Stimulated activated CD8-positive, alpha-beta memory T cell treated with anti-CD3 and anti-CD28 coated beads, Interleukin-7, amount 100 ng/mL, for 1 hour (primary cell): ENCODE measurements at places on chromosomes 1 and 21.

GRCh38 chr21:28150778-28151177, 841.9 kb downstream of the LTN1 start:
- DNase-seq = no peak

DNA sequence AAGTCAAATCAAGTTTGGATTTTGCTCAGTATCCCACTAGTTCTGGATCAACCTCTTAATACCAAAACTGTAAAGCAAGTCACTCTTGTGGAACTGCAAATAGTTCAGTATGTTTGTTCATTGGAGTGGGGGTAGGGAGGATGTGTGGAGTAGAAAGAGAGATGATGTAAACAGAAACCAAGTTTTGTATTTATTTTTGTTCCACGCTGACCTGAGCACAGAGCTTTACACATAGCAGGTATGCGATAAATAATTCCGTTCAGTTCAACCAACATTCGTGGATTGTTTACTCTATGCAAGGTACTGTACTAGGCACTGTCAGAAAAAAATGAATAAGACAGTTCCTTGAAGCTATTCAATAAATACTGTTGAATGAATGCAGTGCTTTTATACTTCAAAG, 4.5 kb upstream of the ZNF644 start:
- no peak for DNase-seq

DNA sequence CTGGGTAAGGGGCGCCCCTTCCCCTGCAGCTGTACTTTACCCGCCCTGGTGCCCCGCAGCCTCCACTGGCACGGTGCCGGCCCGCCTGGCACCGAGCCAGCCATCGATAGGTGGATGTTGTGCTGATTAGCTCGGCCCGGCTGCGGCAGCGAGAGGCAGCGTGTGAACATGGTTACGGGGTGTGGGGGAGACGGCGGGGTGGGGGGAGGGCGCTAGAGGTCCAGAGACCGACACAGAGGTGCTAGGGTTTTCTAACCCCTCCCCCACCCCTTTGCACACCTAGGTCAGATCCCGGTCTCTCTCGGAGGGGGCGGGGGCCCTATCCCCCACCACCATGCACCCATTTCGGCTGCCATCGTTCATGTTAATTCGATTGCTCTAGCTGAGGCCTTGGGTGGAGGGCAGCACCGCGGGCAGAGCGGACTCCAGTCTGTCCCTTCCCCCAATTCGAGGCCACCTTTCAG, 6.7 kb downstream of the EFNA4 start:
- no peak for DNase-seq

- no peak for DNase-seq
These were observed 81.3 kb downstream of the RGL1 start for GRCh38 chr1:183886083-183886828.

DNA sequence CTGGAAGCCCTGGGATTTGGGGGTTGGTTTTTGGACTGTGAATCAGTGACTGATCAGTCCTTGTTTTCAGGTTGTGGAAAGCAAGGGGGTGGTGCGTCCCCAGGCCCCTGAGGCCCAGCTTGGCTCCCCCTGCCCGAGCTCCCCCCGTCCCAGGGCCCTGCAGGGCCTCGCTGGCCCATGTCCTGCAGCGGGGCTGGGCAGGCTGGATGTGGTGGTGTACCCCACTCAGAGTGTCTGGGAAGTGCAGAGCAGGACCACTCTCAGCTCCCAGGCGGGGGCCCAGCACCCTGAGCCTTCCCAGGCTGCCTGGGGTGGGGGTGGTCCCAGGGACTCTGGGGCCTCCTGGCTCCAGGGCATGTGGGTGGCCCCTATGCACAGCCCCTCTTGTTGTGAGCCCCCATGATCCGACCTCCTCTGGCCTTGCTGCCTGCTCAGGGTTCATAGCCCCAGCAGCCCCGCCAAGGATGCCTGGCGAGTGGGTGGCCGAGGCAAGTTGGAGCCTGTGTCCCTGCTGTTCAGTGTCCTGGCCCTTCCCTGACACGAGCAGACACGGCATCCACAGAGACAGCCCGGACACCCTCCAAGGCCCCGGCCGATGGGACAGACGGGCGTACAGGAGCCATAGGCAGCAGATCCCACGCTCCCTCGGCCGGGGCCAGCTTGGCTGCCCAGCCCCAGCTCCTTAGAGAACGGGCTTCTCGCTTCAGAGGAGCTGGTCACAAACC, 37.9 kb downstream of the SLX9 start:
- DNase-seq = no peak

GRCh38 chr1:165476776-165477175, 31.9 kb upstream of the RXRG start:
- DNase-seq = no peak

DNA sequence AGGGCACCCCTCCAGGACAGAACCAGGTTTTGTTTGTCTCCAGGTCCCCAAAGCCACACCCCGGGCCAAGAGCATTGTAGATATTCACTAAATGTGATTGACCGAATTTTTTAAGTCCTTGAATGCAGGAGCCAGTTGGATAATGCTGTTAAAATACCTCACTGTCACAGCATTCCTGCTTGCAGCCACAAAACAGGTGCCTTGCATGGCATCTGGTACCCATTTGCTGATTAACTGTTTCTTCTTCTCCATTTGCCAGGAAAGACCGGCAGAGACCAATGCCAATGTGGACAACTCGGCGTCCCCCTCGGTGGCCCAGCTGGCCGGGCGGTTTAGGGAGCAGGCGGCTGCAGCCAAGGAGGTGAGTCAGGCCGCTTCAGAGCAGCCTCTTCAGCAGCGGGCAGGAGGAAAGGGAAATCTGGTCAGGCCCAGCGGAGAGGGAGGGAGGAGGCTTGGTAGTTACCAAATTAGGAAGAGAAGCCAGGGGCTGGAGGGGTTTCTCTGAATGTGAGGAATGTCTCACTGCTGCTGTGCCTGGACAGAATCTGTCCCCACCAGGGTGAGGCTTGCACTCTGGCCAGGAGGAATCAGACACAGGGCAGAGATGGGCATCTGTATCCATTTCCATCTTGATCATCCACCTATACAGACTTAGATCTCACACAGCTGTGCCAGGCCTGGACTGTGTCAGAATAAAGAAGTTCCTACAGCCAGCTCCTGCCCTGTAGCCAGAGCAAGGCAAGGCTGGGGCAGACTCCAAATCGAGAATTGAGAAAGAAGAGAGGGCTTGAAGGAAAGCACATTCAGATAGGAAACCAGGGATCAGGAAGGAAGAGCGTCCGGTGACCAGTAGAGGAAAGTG, 37.9 kb upstream of the MPZL1 start:
- no peak for DNase-seq

GRCh38 chr1:37325010-37325409, 149.4 kb upstream of the ZC3H12A start:
- no peak for DNase-seq

DNA sequence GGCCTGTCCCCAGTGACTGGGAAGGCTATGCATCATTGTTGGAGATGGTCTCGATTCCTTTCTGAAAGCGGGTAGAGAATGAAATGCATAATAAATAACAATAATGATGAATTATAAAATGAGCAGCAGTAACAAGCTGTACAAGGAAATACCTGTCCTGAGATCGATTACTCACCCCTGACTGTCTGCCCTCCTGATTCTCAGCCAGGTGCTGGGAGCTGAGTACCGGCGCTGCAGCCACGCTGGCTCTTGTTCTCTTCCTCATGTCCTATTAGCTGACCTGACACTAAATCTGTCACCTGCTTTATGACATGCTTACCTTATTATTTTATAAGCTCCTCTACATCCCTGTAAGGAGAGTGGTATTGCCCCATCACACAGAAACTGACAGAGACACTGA, 3.4 kb downstream of the AGPAT3 start:
- DNase-seq = no peak

DNA sequence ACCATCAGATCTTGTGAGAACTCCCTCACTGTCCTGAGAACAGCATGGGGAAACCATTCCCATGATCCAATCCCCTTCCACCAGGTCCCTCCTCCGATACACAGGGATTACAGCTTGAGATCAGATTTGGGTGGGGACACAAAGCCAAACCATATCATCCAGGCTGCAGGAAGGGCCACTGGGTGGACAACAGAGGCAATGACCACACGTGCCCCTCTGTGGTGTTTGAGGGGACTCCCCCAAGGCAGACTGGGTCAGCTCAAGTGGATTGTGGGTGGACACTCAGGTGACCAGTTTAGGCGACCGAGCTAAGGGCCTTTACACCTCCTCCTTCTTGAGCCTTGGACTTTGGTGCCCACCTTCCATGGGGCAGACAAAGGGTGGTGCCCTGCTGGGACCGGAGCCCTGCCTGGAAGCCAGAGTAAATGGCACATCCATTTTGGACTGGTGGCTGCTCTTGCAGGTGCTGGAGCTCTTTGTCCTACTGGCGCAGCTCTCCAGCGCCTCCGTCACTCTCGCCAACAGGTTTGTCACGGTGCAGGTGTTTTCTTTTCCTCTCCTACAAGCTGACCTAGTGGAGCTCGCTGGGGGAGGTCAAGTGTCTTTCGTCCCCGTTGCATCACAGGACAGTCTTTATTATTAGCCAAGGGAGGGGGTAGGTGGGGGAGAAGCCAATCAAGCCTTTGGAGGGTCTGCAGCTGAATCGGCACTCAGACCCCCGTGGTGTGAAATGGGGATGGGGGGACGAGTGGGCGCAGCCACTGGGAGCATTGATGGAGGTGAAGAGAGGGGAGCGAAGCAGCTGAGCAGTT, 37.6 kb downstream of the CRYAA start:
- DNase-seq = no peak

DNA sequence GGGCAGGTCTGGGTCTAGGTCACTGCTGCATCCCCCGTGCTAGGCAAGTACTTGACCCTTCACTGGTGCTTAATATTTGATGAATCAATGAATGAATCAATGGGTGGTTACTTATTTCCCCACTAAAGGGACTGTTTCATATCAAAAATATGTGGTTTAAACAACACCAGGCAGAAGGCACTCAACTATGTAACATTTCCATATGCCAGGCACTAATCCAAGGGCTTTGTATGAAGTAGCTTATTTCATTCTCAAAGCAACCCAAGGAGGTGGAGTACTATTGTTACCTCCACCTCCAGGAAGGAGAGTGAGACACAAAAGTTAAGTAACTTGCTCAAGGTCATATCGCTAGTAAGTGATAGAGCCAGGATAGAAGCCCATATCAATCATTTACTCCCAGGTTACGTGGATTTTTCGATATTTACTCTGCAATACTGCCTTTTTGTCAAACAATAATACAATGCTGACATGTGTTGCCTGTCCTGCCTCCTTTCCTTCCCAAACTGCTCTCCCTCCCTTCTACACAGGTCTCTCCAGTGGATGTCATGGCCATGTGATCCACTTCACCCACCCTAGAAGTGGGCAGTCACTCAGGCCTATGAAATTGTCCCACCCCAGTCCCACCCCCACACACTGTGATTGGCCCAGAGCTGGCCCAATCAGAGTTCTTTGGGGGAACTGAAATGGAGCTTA, 142.8 kb downstream of the ETS2 start:
- no peak for DNase-seq

- DNase-seq = no peak
These were observed 2131.7 kb downstream of the MRPL39 start for GRCh38 chr21:23475281-23476219.

GRCh38 chr1:10986525-10986890, 25.9 kb upstream of the TARDBP start:
- no peak for DNase-seq

DNA sequence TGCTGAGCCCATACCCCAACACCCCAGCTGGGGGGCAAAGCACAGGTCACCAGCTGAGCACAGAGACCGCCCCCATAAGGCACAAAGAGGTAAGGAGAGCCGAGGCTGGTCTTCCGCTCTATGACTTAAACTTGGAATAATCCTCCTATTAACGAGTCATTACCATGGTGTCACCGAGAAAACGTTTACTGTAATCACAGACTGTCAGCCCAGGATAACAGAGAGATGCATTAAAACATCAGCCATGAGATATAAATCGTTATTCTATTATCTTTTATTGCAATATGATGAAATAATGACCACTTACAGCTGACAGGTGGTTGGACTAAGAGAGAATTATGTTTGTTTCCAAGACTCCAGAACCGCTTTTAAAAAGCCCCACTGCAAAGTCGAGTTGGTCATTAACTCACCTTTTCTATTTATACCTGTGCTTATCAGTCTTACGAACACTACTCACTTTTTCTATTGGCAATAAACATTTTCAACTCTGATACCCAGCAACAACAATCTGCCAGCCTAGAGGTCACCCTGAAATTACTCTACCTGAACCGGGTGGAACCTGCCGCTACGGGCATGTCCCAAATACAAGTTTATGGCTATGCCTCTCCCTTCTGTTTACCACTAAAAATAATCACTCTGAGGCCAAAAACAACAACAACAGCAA, 21.5 kb downstream of the NPHP4 start:
- no peak for DNase-seq

GRCh38 chr1:152697701-152698600, at the start of gene LCE2A:
Gene LCE2A (plus strand): TSS chr1:152698345. CDS start chr1:152698902, 557 bp downstream.
- no peak for DNase-seq

DNA sequence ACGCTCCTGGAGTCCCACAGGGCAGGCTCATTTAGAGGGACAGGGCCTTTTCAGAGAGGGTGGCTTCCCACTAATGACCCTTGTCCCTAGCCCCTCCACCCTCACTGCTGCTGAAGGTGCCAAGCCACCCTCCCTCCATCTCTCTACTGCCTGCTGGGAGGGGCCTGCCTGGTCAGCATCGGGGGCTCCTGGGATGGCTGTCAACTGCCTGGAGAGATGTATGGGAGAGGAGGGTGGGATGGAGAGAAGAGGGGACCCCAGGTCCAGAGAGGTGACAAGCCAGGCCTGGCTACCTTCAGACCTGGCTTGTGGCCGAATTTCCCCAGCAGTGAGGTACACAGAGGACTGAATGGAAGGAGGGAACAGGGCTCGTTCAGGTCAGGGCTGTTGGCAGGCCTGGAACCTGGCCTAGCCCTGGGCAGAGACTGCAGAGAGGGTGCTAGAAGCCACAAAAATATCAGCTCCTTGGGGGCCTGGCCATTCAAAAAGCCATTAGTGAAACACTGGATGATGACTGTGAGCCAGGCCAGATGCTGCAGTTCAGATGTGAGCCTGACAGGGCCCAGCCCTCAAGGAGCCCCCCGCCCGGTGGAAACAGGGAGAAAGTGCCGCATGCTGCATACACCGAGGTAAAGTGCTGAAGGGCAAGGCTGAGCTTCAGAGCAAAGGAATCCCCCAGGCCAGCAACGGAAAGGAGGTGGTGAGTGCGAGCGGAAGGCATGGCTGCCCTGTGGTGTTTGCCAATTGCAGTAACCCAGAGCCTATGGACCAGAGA, 20.0 kb downstream of the MMEL1 start:
- no peak for DNase-seq

DNA sequence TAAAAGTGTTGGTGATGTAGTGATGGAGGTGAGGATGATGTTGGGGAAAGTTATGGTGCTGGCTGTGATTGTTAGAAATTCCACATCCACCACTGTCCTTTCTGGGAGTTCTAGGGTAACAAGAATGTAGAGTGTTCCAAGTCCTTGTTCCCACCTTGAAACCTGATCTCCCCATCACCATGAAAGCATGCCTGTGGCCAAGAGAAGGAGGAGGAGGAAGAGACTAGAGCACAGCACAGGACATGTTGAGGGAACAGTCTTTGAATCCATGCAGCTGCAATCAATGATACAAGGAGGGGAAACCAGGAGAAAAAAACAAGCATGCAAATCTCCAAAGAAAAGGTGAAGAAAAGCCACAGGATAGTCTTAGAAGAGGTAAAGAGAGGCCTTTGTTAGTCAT, 45.9 kb upstream of the ARTN start:
- DNase-seq = no peak

GRCh38 chr1:168811176-168811575, 82.2 kb upstream of the DPT start:
- no peak for DNase-seq
